ENCODE measurements at places on chromosomes 3 and 15.

- no peak for DNase-seq
Measured at GRCh38 chr15:90482124-90483011, 47.4 kb upstream of the CRTC3 start.

- peak; percentile 91 for DNase-seq
Measured at GRCh38 chr15:52228921-52229320, 37.7 kb upstream of the GNB5 start.

- DNase-seq = peak; percentile 99
Measured at GRCh38 chr3:149575961-149576564, 81.8 kb downstream of the WWTR1 start.

DNA sequence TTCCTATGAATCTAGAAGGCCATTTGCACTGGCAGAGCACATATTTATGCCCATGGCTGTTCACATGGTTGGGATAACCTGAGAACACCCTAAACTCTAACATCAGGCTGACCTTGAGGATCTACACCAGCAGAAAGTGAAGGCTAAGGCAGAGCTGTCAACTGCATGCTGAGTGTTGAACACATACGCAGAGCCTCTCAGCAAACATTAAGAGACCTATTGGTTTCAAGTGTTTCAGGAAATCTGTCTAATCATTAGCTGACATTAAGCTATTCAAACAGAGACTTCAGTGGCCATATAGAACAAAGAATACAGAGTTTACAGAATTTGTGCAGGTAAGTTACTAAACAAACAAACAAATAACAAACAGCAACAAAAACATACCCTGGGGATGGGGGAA, 16.1 kb upstream of the SEC61A1 start:
- no peak for DNase-seq

GRCh38 chr15:66269326-66270090, 16.0 kb upstream of the MEGF11 start:
- DNase-seq = peak; percentile 66

GRCh38 chr3:66000506-66000905, 38.2 kb downstream of the MAGI1 start:
- DNase-seq = no peak

- DNase-seq = peak; percentile 60
Measured at GRCh38 chr3:175260145-175260794, 401.1 kb downstream of the NAALADL2 start.

DNA sequence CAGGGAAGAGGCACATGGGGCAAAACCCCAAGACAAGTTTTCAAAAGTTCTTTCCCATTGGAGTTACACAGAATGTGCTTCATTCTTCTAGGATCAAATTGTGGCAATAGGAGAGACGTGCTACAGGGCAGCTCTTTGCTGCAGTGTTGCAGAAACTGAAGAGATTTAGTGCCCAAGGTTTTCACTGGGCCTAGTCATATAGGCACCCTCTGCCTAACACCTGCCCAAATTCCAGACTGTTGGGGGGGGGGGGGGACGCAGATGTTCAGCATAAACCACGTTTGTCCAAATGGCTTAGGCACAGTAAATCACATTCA, 346.8 kb upstream of the ZNF717 start:
- DNase-seq = no peak

DNA sequence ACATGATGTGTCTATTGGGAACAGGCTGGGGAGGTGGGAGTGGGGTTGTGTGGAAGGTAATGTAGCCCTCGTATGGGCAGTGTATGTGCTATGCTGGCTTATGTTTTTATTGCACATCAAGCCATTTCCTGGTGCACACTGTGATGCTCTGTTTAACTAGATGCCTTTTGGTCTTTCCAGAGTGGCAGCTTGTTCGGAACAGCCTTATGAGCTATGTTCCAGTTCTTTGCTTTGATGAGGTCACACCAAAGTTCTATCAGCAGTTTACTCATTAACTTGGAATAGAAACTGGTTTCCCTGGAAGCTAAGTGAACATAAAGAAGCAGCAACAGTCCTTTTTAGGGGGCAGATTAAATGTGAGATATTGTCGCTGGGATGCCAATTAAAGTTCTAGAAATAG, 133.9 kb downstream of the DIPK2A start:
- no peak for DNase-seq
